ENCODE measurements at places on chromosomes 6 and 20.

DNA sequence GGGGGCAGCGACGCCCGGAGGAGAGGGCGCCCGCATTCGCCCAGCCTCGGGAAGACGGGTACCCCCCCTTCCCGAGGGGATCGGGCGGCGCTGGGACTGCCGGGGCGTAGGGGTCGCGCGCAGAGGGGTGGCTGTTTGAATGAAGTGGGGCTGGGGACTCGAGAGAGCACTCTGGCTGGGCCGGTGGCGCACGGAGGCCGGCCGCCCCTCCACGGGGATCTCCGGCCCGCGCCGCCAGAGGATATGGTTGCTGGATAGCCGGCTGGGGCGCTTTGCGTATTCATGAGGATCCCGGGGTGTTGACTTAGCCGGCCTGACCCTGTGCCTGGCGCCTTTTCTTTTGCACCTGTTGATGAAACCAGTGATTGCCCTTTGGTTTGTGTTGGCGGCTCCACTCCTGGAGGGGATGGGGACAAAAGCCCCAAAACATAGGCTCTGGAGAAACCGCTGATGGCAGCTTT is 469 bp downstream of the SYNJ2 start:
- peak; percentile 73 for DNase-seq

DNA sequence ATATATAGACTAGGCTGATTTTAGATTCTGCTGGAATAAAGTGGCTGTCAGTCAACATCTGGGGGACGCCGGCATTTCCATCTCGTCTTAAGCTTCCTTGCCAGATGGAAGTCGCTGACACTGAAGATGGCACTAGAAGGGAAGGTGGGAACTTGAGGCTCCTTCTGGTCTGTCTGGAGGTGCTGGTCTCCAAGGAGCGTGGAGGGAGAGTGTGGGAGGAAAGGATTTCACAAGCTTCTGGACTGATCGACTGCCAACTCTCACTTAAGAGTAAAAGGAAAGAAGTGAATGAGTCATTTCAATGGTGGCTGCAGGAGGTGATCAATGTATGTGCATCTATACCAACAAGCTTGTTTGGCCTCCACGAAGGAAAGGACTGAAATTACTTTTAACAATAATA is 40.4 kb downstream of the DUSP22 start:
- no peak for DNase-seq

GRCh38 chr6:41487860-41488432 is 58.2 kb upstream of the FOXP4 start:
- DNase-seq, result no peak

DNA sequence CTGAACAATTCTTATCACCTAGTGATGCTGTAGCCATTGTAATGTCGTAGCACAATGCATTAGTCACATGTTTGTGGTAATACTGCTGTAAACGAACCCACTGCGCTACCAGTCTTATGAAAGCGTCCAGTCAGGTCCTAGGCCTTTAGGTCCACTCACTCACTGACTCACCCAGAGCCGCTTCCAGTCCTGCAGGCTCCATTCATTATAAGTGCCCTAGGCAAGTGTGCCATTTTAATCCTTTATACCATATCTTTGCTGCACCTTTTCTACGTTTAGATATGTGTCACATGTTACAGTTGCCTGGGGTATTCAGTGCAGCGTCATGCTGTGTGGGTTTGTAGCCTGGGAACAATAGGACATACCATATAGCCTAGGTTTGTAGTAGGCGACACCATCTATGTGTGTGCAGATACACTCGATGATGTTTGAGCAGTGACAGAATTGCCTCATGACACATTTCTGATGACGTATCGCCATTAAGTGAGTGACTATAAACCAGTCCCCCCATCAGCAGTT is 15.4 kb downstream of the IGF2R start:
- no peak for DNase-seq

- DNase-seq, result no peak
Measured at GRCh38 chr6:130693944-130694343, 133.3 kb upstream of the SMLR1 start.

- DNase-seq, result peak; percentile 74
Measured at GRCh38 chr20:31595654-31596411, 9.3 kb upstream of the ID1 start.

DNA sequence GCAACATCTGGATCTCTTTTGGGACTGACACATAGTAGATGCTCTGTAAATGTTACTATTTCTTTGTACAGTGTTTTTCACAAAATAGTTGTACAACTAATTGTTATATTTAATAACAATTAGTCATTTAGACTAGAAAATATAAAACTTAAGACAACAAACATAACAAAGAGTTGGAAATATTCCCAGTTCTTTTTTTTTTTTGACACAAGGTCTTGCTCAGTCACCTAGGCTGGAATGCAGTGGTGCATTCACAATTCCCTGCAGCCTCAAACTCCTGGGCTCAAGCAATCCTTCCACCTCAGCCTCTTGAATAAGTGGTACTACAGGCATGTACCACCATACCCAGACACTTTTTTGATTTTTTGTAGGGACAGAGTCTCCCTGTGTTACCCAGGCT is 105.8 kb downstream of the UTRN start:
- no peak for DNase-seq

DNA sequence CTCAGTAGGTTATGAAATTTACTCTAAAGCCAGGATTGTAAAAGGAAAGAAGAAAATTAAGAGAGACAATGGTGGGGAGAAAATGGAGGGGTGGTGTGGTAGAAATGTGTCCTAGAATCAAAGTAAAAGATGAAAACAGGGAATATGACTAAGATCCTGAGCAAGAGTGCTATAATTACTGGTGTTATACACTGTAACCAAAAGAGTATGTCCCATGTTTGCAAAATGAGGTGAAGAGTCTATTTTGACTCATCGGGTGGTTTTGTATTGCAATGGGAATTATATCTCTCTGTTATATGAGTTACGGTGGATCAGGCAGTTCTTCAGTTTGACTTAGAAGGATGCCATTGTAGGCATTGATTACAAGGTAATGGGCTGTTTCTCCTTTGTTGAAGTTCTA is 8.5 kb downstream of the L3MBTL3 start:
- no peak for DNase-seq

- no peak for DNase-seq
Measured at GRCh38 chr6:9766240-9766915, 648.5 kb downstream of the TFAP2A start.

GRCh38 chr6:146878168-146878951 is 279.6 kb downstream of the ADGB start:
- no peak for DNase-seq

DNA sequence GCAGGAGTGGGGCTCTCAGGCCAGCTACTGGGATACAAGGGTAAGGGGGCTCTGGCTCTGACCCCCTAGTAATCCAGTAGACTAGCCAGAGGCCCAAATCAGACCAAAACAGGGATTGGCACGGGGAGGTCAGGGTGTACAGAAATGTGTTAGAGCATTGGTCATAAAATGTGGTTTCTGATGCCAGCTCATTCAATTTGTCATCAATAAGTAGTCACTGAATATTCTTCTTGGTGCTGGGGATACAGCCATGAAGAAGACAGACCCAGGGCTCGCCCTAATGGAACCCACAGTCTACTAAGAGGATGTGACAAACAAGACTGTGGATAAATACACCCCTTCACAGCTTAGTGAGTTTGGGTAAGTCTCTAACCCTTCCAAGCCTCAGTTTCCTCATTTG is 11.1 kb downstream of the MAP1LC3A start:
- DNase-seq, result no peak

GRCh38 chr6:120935908-120936307 is 398.4 kb downstream of the TBC1D32 start:
- no peak for DNase-seq

DNA sequence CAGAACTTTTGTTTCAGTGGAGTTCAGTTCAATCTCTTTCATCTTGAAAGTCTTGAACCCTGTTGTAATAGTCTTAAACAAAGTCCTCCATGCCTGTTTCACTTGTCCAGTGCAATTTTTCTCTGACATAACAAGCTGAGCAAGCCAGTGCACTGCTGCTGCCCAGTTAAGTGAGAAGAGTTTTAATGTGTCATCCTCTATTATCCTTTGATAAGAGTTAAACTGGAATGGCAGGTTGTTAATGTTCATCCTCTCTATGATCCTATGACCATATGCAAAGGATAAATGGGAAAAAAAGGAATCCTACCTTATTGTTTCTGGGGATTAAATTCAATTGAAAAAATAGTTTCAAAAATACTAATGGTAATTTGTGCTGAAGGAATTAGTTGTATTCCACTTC is 197.5 kb downstream of the FRK start:
- DNase-seq, result no peak

DNA sequence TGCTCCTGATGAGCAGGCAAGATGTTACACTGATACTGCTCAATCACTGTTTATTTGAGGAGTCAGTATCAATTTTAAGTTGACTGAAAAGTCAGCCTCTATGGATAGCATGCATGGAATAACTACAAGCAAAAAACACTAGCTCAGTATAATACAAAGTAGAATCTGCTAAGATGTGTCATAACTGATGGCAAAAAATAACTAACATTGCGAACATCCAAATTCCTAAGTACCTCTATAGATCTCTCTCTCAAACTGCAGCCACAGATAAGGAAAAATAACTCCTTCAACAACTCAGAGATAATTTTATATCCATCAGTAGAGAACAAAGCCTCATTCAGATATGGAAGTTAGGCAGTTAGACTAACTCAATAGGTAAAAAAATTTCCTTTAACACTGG is 16.3 kb downstream of the HDAC2 start:
- no peak for DNase-seq

DNA sequence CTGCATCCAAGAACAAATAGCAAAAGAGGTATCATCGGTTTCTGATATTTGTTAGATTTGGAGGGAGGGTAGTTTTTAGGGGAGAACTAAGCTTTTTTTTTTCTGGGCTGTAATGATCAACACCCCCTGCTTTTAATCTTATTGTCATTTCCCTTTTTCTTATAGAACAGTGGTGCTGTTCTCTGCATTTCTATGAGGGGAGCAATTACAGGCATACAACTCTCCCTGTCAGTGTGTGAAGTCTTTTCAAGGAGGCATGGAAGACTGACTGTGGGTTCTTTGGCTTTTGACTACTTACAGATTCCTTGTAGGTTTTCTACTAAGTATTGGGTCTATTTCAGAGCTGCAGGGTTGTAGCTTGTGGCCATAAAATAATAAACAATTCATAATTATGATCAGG is 632.3 kb downstream of the TFAP2B start:
- no peak for DNase-seq

GRCh38 chr6:829656-830055 is 136.7 kb upstream of the EXOC2 start:
- no peak for DNase-seq

GRCh38 chr20:56409521-56409920 is 2.5 kb upstream of the CASS4 start:
- DNase-seq, result no peak

DNA sequence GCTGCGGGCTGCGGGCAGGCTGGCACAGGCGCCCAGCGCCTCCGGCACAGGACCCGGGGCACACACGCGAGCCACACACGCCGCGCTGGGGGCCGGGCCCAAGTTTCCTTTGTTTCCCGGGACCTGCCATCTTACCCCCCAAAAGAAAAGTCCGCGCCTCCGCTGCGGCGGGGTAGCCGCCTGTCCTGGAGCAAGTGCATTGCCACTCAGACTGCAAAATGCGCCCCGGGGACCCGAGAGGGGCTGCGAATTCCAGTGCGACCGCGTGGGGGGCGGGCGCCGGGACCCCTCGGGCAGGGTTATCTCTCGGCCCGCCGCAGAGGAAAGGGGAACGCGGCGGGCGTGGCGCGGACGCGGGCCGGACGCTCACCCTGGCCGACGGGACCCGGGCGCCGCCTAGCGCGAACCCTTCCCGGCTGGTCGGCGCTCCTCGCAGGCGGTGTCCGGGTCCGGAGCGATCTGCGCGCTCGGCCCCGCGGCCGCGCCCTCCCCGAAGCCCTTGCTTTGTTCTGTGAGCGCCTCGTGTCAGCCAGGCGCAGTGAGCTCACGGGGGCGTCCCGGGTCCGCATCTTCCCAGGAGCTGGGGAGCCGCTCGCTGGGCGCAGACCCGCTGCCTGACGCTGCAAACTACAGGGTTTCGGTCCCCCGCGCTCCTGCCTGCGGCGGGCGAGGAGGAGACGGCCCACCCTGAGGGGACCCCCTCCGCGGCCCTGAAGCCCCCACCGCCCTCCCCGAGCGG is 639 bp upstream of the CD24 start:
- DNase-seq, result peak; percentile 74

GRCh38 chr6:167005350-167006159 is 6.4 kb downstream of the CEP43 start:
- DNase-seq, result no peak

DNA sequence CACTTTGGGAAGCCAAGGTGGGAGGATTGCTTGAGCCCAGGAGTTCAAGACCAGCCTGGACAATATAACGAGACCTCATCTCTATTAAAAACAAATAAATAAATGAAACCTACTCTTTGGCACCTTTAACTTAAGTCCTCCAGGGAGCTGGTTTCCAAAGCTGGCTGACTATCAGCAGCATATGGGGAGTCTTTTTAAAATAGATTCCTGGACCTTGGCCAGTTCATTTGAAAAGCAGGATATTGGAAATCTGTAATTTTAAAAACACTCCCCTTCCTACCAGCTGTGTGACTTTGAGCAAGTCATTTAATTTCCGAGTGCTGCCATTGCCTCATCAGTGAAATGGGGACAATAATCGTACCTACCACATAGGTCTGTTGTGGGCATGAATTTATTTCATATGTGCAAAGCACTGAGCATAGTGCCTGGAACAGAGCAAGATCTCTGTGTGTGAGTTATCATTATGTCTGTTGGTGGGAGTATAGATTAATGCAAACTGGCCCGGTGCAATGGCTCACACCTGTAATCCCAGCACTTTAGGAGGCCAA is 40.9 kb upstream of the PTPN1 start:
- no peak for DNase-seq

GRCh38 chr6:101912311-101912710 is 518.8 kb downstream of the GRIK2 start:
- DNase-seq, result no peak

GRCh38 chr6:35319346-35320030 is 21.9 kb downstream of the DEF6 start:
- no peak for DNase-seq

DNA sequence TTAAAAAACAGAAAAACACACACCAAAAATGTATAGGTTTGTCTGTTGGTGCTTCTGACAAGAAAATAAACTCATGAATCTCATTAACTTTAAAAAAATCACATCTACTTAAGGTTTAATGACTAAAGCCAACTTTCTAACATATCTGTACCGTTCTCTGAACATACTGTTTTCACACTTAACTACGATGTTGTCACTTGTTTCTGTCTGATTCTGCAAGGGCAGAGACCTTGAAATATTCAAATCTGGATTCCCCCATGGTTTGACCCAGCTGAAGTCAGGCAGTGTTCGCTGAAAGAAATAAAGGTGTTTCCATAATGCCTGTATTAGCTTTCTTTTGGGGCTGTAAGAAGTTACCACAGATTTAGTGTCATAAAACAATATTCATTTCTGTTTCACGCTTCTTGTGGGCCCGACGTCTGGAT is 2.7 kb upstream of the ASXL1 start:
- no peak for DNase-seq
